ENCODE measurements at places on chromosomes 5 and 9.

DNA sequence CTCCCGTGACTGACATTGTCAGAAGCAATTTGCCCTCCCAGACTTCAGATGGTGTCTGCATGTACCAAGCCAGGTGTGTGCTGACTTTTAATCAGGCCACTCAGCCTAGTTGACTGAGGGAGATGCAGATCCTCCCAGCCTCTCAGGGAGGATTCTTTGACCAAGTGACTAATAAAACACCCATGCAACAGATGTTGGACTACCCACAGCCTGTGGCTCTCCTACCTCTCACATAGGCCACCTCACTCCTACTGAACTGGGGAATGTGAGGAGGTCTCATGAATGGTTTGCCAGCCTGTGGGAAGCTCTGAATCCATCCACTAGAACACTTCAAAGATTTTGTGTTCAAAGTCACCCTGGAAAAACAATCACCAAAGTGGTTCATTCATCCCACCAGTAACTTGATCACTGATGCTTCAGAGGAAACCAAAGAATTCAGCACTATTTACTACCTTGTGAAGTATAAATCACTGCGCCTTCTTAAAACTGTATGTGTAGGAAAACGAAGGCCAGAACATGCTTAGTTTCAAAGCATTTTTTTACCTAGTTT lies 80.1 kb downstream of the ESM1 start:
- no peak for DNase-seq

DNA sequence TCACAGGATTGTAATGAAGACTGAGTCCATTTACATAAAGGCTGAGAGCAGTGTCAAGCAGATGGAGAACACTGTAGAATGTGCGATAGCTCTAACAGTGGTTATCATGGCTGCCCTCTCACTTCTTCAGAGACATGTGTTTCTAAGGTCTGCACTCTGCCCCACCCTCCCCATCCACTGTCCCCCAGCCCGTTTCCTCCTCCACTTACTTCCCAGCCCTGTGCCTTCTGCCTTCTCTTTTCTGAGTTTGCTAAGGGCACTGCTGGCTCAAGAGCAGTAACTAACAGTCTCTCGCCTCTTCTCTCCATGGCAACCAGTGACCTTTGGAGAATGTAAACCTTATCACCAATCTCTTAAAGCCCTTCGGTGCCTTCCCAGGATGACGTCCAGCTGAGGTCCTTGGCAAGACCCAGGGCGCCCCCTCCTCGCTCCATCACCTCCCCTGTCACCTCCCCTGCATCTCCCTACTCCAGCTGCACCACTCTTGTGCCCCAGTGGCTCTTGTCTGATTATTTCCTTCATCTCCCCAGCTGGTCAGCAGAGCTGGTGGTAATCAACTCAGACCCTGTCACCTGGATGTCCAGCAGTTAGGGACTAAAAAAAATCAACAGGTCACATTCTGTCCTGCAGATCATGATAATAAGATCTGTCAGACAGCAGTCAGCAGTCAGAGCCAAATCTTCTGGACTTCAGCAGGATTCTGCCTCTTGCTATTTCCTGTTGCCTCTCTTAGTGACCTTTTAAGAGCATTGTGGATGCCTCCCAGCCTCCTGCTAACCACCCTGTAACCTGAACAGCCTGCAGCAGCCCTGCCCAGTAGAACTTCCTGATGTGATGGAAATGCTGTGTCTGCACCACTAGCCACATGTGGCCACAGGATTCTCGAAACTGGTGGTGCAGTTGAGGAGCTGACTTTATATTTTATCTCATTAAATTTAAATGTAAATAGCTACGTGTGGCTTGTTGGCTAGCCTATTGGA lies 9.0 kb downstream of the FXN start:
- no peak for DNase-seq

DNA sequence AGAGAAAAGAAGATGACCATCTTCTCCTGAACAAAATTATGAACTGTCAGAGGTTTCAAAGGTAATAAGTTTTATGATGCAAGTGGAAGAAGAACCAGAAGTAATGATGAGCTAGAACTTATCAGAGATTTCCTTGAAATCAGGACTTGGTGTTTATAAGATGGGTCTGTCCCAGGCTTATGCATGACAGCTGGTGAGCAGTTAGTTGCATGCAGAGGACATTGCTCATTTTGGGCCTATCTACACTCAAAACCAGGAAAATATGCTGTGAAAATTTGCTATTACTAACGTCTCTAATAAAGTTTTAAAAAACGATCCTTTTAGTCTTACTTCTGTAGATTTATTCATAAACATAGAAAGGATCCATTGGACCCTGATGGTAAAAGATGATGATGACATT lies 6.6 kb upstream of the STC2 start:
- DNase-seq = no peak

DNA sequence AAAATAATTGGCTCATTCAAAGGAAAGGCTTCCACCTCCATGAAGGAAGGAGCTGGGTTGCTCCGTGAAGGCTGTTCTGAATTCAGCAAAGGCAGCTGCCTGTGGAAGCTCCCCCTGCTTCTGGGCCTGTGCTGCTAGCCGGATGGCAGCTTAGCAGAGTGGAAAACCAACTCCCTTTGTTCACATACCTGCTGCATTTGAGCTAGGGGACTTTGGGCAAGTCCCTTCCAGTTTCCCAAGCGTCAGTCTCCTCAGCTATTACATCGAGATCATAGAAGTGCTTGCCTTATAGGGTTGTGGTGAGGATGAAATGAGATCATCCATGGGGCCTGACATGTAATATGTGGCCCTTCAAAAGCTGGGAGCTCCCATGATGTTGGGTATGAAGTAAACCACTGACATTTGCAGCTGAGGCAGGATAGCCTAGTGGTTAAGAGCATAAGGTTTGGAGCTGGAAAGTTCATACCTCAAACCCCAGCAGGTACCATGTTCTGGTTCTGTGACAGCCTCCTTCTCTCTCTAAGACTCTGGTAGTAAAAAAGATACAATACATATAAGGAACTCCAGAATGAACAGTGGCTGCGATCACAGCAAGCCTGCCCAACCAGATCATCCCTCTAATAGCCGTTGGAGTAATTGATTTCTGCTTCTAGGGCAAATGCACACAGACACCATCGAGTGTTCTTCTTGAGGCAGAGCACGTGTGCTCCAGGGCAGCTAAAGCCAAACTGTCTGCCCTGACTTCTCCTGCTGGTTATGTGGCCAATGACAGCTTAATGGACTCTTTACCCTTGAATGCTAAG lies 11.0 kb upstream of the DENND1A start:
- no peak for DNase-seq

- DNase-seq = no peak
Observed at GRCh38 chr9:105531530-105531929, 26.4 kb upstream of the FKTN start.

DNA sequence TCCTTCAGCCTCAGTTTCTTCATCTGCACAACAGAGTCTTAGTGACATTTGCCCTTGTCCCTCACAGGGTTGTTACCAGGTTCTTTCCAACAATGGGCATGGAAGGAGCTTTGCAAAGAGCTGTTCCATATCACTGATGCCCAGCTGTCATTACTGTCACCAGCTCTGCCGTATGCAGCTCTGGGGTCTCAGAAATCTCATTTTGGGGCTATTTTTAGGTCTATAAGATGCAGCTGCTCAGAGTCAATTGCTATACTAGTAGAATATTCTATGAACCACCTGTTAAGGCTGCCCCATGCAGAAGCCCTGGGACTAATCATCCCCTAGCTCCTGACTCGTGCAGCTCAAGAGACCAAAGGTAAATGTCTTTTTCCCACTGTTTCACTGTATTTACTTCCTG lies 105.1 kb upstream of the TNPO1 start:
- no peak for DNase-seq

DNA sequence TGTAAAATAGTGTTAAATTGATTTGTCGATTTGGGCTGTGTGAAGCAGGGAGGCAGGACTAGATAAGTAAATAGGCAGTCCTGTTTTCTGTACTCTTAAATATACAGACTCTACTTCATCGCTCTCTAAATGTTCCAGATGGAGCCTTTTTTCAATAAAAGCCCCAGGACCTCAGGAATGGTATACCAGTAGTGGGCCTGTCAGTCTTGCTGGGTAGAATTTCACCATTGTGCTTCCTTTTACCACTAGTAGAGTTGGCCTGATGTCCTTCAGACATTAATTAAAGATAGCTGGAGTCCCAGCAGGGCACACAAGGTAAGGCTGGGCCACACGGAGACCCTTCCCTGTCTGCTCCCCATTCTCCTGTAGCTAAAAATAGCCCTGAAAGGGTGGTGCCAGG lies 6.0 kb downstream of the SNX18 start:
- DNase-seq = no peak

DNA sequence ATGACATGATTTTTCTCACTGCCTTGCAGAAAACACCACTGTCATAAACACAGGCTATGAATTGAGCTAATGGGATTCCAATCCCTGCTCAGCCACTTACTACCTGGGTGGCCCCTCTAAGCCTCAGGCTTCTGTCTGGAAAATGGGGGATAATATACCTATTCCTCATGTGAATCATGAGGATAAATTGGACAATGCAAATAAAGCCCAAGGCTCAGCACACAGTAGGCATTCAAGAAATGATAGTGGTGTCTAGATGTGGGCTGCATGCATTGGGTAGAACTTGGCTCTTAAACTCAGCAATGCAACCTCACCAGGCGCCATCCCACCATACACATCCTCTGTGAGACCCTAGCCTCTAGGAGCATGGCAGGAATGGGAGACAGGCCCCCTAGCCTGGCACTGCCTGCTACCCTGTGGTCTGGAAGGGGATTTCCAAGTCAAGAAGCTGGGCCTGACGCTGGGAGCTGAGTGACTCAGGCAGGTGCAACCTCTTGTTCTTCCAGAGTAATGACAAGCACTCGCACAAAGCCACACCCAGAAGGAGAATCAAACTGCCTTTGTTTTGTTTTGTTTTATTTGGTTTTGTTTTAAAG lies 2.3 kb upstream of the TNIP1 start:
- peak; percentile 28 for DNase-seq

DNA sequence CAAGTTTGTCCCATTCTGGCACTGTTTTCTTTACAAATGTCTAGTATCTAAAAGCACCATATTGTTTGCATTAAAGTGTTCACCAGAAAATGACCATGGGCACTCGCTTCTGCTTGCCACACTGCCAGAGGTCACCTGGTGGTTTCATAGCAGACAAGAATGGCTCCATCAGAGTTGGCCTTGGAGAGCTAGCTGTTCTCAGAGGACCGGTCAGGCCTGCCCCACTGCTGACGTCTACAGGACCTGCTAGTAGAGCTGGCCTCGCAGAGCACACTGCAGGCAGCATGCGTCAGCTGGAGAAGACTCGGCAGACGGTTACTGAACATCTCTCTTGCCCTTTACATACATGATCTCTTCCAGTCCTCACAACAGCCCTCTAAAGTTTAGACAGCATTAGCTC lies 8.7 kb upstream of the TLX3 start:
- no peak for DNase-seq

- no peak for DNase-seq
Observed at GRCh38 chr5:123099514-123100151, 10.6 kb downstream of the PRDM6 start.

DNA sequence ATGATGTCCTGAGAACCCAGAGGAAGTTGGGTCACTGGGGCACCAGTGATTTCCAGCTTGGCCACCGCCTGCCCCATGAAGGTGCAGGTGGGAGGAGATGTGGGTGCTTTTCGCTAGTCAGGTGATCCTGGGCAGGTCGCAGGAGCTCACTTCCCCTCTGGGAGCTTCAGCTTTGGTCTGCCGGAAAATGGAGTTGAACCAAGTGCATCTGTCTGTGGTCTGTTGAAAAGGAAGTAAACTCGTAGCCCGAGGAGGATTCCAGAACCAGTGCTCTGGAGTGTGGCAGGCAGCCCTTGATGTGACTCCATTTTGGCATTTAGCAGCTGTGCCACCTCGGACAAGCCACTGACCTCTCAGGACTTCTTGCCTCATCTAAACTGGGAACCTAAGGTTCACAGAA lies 81.8 kb upstream of the HRH2 start:
- no peak for DNase-seq

DNA sequence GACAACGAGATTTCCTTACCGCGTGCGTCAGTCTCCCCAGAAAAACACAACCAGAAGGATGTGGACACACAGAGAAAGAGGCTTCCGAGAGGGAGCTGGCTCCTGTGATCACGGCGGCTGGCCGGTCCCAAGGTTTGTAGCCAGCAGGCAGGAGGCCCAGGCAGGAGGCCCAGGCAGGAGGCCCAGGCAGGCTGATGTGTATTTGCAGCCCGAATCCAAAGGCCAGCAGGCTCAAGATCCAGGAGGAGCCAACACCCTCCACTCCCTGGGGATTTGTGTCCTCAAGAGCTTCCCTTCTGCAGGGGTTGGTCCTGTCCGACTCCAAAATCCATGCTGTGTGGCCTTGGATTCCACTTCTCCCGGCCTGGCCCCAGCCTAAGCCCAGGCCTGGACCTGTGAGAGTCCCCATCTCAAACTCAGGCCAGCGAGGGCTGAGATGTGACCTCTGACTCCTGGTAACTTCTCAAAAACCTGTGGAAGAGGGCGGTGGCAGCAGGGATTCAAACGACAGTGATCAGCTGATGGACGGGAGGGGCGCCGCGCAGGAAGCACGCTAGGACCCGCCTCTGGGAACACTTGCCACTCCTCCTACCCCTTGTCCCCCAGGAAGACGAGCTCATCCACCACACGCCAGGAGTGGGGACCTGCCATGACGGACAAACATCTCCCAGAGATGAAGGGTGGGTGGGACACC lies 75.0 kb upstream of the PPP1R26 start:
- no peak for DNase-seq

- DNase-seq = no peak
Observed at GRCh38 chr5:4245511-4245910, 649.9 kb downstream of the IRX1 start.

GRCh38 chr9:6567140-6567591 lies 78.4 kb downstream of the GLDC start:
- no peak for DNase-seq

- DNase-seq = no peak
Observed at GRCh38 chr5:32687499-32687831, 23.7 kb upstream of the NPR3 start.

- DNase-seq = no peak
Observed at GRCh38 chr5:67297376-67297775, 100.8 kb upstream of the CD180 start.

- no peak for DNase-seq
Observed at GRCh38 chr5:75037106-75037505, 15.3 kb downstream of the GCNT4 start.

GRCh38 chr9:112074250-112075008 lies 100.7 kb downstream of the SUSD1 start:
- DNase-seq = peak; percentile 66

- DNase-seq = no peak
Observed at GRCh38 chr5:6348476-6349000, 29.8 kb downstream of the MED10 start.

DNA sequence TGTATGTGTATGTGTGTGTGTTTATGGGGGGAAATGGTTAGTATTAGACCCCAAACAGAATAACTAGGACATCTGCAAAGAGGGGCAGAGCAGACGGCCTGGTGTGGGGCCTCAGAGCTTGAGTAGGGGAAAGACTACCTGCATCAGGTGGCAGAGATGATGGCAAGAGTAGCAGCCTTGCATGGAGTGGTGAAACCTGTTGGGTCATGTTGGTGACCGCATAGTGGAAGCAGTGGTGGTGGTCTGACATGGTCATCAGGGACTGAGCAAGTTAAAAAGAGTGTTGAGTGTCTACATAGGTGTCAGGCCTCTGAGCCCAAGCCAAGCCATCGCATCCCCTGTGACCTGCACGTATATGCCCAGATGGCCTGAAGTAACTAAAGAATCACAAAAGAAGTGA lies 153.2 kb downstream of the FGF10 start:
- no peak for DNase-seq

GRCh38 chr5:179120421-179120861 lies 60.3 kb downstream of the ZNF354C start:
- no peak for DNase-seq
